AG08396 (cell line): ENCODE measurements at places on chromosomes 16 and 17.
A peak's percentile ranks its signal among the peaks of the same experiment; 100 is the strongest.

- DNase-seq, result peak; percentile 90
These were observed 9.7 kb downstream of the RHBDL3 start for GRCh38 chr17:32275060-32276042.

DNA sequence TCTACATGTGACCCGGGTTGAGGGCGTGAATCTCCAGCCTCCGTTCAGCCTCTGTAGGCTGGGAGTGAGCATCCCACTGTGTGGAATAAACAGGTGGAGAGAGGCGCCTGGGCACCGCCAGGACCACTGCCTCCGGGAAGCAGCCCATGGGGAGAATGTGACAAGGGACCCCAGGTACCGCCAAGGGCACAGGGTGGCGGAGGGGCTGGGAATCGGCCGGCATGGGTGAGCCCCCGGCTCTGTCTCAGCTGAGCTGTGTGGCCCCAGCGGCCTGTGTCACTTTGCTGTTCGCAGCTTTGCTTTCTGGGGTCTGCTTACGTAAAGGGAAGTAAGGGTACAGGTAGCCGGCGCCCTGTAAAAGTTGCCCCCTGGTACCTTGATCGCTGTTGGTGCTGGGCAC, 11.5 kb downstream of the GSE1 start:
- no peak for DNase-seq

DNA sequence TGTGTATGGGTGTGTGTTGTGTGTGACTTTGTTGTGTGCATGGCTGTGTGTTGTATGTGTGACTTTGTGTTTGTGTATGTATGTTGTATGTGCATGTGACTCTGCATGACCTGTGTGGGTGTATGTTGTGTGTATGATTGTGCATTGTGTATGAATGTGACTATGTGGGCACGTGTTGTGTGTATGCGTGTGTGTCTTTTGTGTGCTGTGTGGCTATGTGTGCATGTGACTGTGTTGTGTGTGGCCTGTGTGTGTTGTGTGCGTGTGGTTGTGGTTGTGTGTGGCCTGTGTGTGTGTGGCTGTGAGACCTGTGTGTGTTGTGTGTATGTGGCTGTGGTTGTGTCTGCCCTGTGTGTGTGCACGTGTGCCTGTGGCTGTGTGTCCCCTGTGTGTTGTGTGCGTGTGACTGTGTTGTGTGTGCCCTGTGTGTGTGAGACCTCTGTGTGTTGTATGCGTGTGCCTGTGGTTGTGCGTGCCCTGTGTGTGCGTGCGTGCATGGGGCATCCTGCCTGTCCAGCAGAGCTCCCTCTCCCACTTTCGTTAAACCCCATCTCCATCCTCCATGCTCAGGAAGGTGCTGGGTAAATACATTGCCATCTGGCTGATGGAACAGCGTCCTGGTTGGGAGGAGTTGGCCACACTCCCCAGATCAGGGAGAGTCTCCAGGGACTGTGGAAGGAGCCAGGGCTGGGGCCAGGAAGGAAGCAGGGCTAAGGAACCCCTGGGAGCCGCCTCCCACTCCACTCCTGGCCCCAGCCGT, 90.1 kb upstream of the GSE1 start:
- DNase-seq, result peak; percentile 63

GRCh38 chr16:90048347-90048722, 28.8 kb downstream of the PRDM7 start:
- DNase-seq, result no peak

DNA sequence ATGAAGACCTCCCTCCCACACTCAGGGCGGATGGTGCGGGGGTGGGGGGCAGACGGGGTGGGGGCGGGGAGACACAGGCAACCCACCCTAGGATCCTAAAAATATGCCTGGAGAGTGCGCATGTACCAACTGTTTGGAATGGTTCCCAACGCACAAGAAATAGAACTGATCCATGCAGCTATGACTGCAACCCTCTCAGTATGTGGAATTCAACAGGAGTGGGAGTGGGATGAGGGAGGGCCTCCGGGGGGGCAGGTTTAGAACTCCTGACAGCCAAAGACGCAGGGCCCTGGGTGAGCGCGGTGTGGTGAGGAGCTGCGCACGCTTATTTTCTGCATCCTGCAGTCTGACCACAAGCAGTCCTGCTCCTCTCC, 1.1 kb upstream of the P2RX5 start:
- DNase-seq, result no peak
